SJSA1 (cell line): ENCODE measurements at places on chromosomes 2 and 18. TPM values are rescaled to one million over a fixed set of nuclear protein-coding genes. Genes with fewer than 3 reads are reported as not detected.

The DUSP19 gene
- 5.1 and 8.5 TPM in 2 replicates for total RNA-seq

The ELOA2 gene
- total RNA-seq, result not detected in 2 replicates

The KCNS3 gene
- total RNA-seq, result 4.9 and 35.6 TPM in 2 replicates

The MGAT4A gene
- not detected in 2 replicates for total RNA-seq

The GALNT5 gene
- 1.7 and 2.7 TPM in 2 replicates for total RNA-seq

DNA sequence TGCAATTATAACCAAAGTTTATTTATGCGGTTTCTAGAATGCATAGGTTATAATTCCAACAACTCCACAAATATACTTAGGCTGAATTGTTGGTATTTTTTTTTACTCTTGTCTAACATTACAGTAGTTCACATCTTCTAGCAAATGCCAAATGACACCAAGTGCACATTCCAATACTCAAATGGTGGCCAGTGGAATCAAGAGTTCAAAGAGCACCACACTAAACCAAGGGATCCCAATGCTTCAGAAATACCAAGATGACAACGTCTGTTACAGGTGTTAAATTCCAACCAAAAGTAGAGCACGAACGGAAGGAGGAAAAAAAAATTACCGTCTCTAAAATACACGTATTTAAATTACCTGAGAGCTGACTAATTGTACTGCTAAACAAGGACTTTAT is 136.2 kb downstream of the TMEM247 start:
- DNase-seq, result no peak

DNA sequence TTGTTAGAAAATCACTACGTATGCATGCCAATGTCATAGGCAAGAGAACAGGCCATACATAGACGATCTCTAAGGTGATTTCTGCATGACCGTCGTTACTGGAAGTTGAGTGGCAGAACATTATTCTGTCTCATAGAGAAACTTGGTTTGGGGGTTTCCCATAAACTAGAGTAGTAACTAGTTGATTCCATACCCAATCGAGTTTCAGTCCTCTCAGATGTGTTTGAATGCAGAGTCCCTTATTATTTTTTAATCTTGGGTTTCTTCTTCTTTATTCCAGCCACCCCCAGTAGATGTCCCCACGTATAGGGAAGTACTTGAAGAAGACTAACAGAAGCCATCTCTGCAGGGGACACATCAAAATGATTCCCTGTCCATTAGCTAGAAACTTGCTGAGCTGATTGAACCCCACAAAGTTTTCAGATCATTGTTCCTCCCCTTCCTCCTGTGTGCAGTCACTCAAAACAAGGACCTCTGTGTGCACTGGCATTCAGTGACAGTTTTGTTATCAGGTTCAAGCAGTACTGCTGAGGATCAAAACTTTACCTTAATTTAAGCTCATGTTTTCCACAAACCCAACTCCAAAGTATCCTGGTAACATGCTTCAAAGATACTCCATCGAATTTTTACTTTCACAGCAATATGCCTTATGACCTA is 68.4 kb upstream of the CDCA7 start:
- DNase-seq, result no peak

DNA sequence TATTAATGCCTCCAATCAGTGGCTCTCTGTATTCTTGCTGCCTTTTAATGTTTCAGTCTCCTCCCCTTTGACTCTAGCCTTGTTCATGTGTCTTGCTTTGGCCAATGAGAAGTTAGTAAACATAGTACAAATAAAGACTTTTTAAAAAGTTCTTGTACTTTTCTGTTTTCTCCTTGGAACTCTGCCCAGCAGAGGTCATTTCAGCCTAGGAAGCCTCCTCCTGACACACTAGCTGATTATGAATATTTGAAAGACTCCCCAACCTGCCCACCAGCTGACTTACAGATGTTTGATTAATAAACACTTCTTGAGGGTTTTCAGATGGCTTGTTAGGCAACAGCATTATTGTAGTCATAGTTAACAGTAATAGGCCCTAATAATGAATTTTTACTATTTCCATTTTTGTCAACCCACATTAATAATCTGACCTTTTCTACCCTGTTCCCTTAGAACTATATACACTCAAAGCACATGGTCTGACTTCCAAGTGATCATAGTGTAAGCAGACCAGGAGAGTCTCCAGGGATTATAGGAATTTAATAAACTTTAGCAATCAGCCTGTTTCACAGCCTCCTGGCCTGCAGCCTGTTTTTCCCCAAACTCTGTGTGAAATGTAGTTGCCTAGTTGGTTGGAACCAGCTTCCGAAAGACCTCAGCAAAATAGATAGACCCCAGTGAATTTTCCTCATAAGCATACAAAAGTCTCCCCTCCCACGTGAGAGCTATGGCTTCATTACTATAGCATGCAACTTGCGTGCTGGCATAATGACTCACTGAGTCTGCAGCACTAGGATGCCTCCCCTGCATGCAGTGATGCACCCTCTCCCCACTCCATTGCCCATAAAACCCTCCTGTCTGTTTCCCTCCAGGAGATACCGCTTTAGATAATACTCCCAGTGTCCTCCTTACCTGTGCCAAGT is 670.7 kb upstream of the ZNF804A start:
- peak; percentile 19 for DNase-seq

GRCh38 chr2:18396329-18397010 is 164.0 kb downstream of the RDH14 start:
- no peak for DNase-seq

- no peak for DNase-seq
Observed at GRCh38 chr18:78693429-78693828, 286.2 kb upstream of the SALL3 start.

GRCh38 chr2:176544991-176545956 is 276.0 kb downstream of the MTX2 start:
- no peak for DNase-seq

GRCh38 chr2:100013892-100014677 is 128.3 kb downstream of the AFF3 start:
- DNase-seq, result peak; percentile 66

GRCh38 chr2:186518945-186519344 is 32.9 kb downstream of the ZC3H15 start:
- DNase-seq, result peak; percentile 71

DNA sequence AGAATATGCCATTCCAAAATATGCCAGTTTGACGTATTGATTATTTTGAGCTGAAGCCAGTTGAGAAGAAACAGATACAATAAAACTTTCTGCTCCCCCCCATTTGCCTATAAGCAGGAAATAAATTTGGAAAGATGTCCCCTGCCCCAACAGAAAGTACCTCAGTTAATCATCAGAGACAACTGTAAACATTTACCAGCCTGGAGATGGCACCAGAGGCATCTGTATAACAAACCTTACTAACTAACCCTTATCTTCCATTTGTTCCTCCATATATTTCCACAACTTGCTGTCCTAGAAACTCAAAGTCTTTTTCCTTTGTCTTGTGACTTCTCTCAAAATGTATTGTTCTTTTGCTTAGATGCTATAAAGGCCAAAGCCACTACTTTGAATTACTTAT is 93.8 kb downstream of the AKAIN1 start:
- DNase-seq, result no peak

GRCh38 chr2:70043252-70043875 is 43.9 kb upstream of the PCBP1 start:
- no peak for DNase-seq

GRCh38 chr2:235922839-235923238 is 245.3 kb downstream of the GBX2 start:
- DNase-seq, result no peak

DNA sequence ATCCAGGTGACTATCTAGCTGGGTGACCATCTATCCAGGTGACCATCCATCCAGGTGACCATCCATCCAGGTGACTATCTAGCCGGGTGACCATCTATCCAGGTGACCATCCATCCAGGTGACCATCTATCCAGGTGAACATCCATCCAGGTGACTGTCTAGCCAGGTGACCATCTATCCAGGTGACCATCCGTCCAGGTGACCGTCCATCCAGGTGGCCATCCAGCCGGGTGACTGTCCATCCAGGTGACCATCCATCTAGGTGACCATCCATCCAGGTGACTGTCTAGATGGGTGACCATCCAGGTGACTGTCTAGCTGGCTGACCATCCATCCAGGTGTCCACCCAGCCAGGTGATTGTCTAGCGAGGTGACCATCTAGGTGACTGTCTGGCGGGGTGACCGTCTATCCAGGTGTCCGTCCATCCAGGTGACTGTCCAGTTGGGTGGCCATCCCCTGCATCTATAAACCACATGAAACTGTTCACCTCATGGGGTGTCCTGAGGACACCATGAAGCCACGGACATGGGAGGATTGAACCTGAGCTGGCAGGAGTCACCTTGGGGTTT is 305.3 kb downstream of the NDUFA10 start:
- no peak for DNase-seq

DNA sequence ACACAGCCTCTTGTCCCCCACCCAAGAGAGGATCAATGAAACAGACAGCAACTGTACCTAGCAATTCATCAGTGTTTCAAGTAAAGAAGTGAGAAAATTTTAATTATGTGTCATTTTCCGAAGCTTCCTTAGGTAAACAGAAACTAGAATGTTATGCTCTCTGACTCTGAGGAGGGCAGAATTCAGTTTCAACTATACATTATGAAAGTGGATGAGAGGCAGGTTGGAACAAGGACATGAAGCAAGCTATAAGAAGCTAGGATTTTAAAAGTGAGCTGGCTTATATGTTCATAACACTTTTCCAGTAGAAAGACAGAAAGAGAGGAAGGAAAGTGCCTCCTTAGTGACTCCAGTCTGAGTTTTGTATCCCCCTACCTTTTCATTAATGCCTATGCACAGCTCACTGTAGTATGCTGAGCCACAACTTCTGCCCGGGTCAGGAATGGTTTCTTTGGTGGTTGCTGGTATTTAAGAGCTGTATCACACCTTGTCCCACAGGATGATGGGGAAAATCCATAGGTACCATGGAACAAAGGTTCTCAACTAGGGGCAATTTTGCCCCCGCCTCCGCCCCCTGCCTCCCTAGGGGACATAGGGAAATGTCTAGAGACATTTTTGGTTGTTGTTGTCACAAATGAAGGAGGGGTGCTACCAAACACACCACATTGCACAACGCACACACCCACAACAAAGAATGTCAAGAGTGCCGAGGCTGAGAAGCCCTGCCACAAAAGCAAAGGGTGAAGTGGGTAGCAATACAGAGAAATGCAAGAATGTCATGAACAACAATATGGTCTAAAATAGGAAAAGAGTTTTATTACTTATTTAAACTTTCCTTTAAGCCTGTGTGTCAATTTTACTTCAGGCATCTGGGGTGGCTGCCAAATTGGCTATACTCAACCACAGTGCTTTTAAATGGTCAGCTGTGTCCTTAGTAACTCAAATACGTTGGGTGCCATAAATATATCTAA is 161.0 kb upstream of the ZFP36L2 start:
- no peak for DNase-seq

- peak; percentile 23 for DNase-seq
Observed at GRCh38 chr18:55384551-55385275, 203.3 kb downstream of the TCF4 start.
